Urothelium cell line (cell line): ENCODE measurements at places on chromosomes 3 and 15.

- peak; percentile 87 for DNase-seq
Observed at GRCh38 chr15:40340740-40341400, at the start of gene CCDC9B. Gene CCDC9B (minus strand): TSS chr15:40340939. CDS start chr15:40340819, 120 bp downstream.

GRCh38 chr3:38567498-38567897 lies 71.4 kb downstream of the EXOG start:
- DNase-seq = no peak

DNA sequence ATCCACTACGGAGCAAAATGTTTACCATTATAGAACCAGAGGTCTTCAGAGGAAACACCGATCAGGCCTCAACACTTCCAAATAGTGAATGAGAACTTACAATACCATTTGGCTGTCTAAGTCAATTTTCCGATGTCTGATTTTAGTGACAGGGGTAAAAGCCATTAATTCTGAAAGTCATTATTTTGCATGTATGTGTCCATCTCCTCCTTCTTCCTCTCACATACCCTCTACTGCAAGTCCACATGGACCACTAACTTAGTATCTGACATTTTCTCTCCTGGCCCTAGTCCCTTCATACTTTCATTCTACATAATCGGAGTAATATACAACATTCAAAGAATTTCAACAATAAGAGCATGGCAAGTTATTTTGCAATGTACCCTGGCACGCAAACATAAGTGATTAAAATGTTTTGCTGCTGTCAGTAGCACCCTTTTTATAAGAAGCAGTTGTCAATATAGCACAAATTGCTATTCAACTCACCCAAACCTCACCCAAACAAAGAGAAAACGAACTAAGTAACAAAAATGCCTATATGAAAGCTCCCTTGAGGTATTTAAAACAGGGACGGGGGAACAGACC lies 1.9 kb downstream of the TOP2B start:
- DNase-seq = no peak

GRCh38 chr3:9172851-9173321 lies 76.6 kb downstream of the SRGAP3 start:
- DNase-seq = no peak

DNA sequence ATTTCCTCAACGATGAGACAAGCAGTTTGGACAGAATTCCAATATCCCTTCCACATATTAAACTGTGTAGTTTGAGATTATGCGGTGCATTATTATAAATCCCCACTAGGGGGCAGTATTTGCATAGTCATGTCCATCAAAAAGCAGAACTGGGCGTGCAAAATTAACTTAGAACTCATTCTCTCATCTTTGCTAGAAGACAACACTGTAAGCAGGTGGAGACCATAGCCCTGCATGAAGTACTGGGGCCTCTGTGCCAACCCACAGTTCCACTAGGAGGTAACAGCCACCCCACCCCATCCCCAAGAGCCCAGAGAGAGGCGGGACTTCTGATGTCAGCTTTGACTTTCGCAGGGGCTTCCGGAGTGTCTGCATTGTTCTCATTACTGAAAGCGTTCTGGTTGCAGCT lies 106.6 kb upstream of the TMC3 start:
- DNase-seq = peak; percentile 43

DNA sequence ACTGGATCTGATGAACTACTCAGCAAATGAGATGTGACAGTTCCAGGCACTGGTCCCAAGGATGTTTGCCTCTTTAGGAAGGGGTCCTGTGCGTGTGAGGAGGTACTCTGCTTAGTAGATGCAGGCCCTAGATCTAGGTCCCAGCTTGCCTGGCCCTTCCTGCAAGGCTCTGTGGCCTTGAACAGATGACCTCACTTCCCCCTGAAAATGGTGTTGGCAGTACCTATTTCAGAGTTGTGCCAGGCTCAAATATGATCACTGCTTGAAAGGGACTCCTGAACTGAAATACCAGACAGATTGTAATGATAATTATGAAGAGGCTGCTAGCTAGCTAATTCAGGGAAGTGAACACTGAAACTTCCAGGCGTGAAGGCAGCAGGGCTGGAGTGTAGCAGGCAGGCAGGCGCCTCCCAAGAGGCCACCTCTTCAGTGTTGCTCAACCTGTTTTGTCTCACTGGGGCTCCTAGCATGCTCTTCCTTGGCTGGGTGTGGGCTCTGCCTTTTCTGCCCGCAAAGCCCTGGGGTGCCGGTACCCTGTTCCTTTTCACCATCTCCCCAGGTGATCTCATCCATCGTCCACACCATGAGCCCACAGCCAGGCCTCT lies 24.1 kb upstream of the CPNE9 start:
- DNase-seq = no peak

GRCh38 chr15:49036650-49037545 lies 9.3 kb downstream of the SECISBP2L start:
- no peak for DNase-seq

GRCh38 chr3:165854696-165855095 lies 17.5 kb upstream of the BCHE start:
- DNase-seq = peak; percentile 8

DNA sequence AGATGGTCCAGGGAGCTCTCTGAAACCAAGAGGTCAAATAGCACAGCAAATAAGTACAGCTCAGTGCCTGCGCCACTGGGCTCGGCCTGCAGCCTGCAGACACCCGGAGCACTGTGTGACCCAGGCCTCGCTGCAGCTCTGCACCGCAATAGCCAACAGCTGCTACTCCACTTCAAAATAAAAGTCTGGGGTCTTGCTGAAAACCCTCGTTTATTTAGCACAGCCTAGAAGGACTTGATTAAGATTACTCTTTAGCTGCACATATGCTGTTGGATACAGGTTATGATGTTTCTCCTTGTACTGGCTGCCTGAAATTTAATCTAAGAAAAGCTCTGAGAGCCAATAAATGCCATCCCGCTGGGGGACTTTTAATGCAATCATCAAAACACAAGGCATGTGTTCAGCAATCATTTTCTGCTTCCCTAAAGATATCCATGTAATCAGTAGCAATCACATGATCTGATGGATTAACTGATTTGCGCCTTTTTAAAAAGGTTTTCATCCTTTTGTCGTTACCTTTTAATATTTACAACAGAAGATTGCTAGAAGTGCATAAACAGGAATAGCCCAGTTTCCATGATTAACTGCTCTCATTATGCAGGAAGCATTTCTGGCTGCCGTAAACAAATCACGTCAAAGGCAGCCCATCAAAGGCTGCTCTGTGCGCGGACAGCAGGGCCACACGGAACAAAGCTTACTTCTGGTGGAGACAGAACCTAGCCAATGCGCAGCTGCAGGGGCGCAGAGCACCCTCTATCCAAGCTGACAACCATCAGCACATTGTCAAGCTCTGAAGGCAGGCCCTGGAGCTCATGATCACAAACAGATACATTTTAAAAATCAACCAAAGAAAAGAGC lies 58.8 kb downstream of the CLASP2 start:
- DNase-seq = peak; percentile 14

DNA sequence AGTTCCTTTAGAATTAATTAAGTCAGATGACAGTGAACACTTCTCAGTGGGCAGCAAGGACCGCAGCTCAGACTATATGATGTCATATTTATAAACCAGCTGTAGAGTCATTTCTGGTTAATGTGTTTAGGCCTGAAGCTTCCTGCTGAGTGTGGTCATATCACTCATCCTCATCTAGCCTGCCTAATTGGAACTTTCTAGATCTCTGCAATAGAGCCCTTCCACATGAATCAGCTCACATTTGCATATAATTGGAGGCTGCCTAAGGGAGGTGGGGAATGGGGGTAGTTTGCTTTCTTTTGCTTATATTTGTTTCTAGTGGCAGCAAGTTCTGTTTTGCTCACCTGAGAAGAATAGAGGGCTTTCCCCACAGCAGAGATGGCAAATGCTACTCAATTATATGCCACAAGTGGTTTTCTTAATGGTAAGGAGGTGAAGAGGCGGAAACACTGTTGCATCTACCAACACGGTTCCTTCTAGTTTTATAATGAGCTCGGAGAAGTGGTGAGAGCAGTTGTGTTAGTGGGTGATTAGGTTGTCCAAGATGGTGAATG lies 148.1 kb downstream of the KLHL25 start:
- DNase-seq = no peak

DNA sequence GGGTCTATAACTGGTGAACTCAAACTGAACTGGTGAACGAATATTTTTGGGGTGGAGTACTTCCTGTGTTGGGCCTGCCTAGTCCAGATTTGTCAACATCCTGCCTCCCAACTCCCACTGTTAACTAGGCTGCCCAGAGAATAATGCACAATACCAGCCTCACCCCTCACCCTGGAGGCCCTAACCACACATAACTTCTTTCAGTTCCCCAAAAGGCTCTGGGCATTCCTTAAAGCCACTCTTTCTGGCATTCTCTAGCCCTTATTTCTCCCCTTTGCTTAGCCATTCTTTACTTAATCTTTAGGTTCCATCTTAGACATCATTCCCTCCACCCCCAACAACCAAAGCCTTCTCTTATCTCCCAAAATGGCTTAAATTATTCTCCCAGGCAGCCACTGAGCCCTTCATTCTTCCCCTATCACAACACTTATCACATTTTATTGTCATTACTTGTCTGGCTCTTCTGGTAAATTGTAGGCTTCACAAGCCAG lies 9.1 kb upstream of the SEC11A start:
- peak; percentile 18 for DNase-seq

GRCh38 chr3:172201136-172201869 lies 161.9 kb downstream of the FNDC3B start:
- DNase-seq = no peak

- DNase-seq = no peak
Observed at GRCh38 chr3:106206146-106206545, 337.3 kb upstream of the CBLB start.

DNA sequence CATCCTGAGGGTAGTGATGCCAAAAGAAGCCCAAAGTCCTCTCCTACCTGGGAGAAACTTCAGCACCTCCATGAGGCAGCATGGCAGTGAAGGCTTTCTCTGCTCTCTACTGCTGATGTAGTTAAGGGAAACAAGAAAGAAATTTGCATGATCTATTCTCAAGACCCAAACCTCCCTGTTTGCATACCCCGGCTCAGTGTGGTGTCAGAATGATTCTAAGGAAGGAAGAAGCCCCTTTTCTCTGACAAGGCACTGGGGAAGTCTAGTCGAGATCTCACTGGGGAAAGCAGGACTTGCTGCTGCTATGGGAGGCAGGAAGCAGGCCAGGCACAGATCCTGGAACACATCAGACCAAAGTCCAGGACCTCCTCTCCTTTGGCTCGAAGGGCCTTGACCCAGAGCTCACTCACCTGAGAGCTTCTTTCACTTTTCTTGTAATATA lies 89.4 kb upstream of the ICE2 start:
- DNase-seq = no peak

- no peak for DNase-seq
Observed at GRCh38 chr3:25421747-25422146, 6.3 kb upstream of the RARB start.

DNA sequence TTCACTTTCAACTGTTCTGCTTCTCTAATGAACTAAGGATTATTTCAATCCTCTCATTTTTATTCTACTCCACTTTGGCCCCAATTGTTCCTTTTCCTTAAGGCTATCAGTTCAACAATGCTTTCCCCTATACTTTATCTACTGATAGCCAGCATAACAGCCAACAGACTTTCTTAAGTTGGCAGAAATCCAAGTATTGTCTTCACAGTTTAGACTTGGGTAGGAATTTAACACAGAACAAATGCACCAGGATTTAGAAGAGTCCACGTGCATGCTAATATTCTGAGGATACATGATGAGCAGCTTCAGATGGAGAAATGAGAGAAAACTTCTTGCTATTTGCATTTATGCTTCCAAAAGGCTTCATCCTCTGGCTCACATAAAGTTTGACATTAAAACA lies 54.8 kb downstream of the FBN1 start:
- no peak for DNase-seq

GRCh38 chr3:8712908-8713255 lies 20.7 kb upstream of the CAV3 start:
- peak; percentile 28 for DNase-seq

GRCh38 chr3:150319900-150320299 lies 88.2 kb upstream of the TSC22D2 start:
- DNase-seq = peak; percentile 72

- DNase-seq = no peak
Observed at GRCh38 chr3:145857956-145858355, 303.0 kb downstream of the PLOD2 start.

- DNase-seq = no peak
Observed at GRCh38 chr3:123595396-123596180, 10.7 kb upstream of the HACD2 start.

DNA sequence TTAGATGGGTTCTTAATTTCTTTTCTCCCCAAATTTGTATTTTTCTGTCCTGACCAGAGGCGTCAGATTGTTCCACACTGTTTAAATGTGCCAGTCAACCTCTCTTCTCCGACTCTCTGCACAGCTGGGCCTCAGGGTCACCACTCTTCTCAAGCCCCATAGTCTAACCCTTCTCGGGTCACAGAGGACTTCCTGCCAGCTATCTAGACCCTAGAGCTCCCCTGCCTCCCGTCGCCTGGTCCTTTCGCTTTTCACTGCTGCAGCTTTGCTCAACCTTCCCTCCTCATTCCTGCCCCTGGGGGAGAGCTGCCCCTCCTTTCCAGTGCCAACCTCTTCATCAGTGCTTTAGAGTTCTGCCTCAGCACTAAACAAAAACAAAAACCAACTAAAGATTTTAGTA lies 151.7 kb downstream of the ATG7 start:
- no peak for DNase-seq

- no peak for DNase-seq
Observed at GRCh38 chr15:96418146-96418545, 87.6 kb downstream of the NR2F2 start.

GRCh38 chr3:46551615-46552014 lies 14.5 kb downstream of the LRRC2 start:
- DNase-seq = no peak

GRCh38 chr15:75868019-75868418 lies 24.8 kb downstream of the UBE2Q2 start:
- DNase-seq = no peak

- DNase-seq = no peak
Observed at GRCh38 chr15:66452971-66453580, 44.5 kb downstream of the SNAPC5 start.
